Metanephros (tissue), 2 donors: ENCODE measurements at places on chromosomes 7 and 10. TPM values are rescaled to one million over a fixed set of nuclear protein-coding genes. Genes with fewer than 3 reads are reported as not detected.

The NXPH1 gene
- total RNA-seq, result 0.23 TPM

The NANOS1 gene
- 1.9 TPM for total RNA-seq

The ZNF138 gene
- total RNA-seq, result 12.6 TPM

The EPDR1 gene
- 34.3 TPM for total RNA-seq

The LIPF gene
- total RNA-seq, result 0.41 TPM

The NRCAM gene
- total RNA-seq, result 17.8 TPM

The LRRD1 gene
- 0.82 TPM for total RNA-seq

The AKR1C1 gene
- total RNA-seq, result 6.3 TPM

The XRCC2 gene
- total RNA-seq, result 4.1 TPM

The VWC2 gene
- 0.70 TPM for total RNA-seq

The STMP1 gene
- total RNA-seq, result 26.6 TPM

The SPDYE5 gene
- not detected for total RNA-seq

The COBL gene
- total RNA-seq, result 22.5 TPM

The WNT8B gene
- 0.29 TPM for total RNA-seq

The ASB4 gene
- 7.0 TPM for total RNA-seq

The KIF20B gene
- total RNA-seq, result 6.7 TPM

The CALHM2 gene
- total RNA-seq, result 21.1 TPM

The ARHGEF35 gene
- 7.7 TPM for total RNA-seq

The CCDC3 gene
- total RNA-seq, result 9.2 TPM

The CDK6 gene
- total RNA-seq, result 85.7 TPM

The COL1A2 gene
- total RNA-seq, result 1,434 TPM

The SLC26A5 gene
- total RNA-seq, result not detected

The PPP3CB gene
- 57.5 TPM for total RNA-seq

The TMEM176B gene
- 69.6 TPM for total RNA-seq

The CACNB2 gene
- total RNA-seq, result 3.8 TPM

The FAM25G gene
- not detected for total RNA-seq

The LBX1 gene
- total RNA-seq, result 1.5 TPM

The OR13A1 gene
- 0.06 TPM for total RNA-seq

The SH2B2 gene
- 12.2 TPM for total RNA-seq

The HOXA9 gene
- 61.6 TPM for total RNA-seq

The HGF gene
- 4.4 TPM for total RNA-seq

The ASB10 gene
- total RNA-seq, result 3.4 TPM

The CDH23 gene
- total RNA-seq, result 6.7 TPM

The ITPRID1 gene
- total RNA-seq, result not detected
